ENCODE measurements at places on chromosomes 12 and 14. TPM values are rescaled to one million over a fixed set of nuclear protein-coding genes. Genes with fewer than 3 reads are reported as not detected.

- no peak for DNase-seq
- H3K4me3 ChIP-seq = no peak overlapping the region
- H3K27ac ChIP-seq = no peak overlapping the region
- H3K27me3 ChIP-seq = peaks cover 2% of the 10 kb centered on the region
- no peaks in the 10 kb centered on the region for H3K36me3 ChIP-seq
- no peaks in the 10 kb centered on the region for H3K4me1 ChIP-seq
Measured at GRCh38 chr14:88297306-88297705, 25.8 kb downstream of the KCNK10 start.

GRCh38 chr14:78367355-78367754, 197.2 kb downstream of the NRXN3 start:
- H3K27me3 ChIP-seq = peaks cover 59% of the 10 kb centered on the region
- DNase-seq = no peak
- peaks cover 17% of the 10 kb centered on the region for H3K36me3 ChIP-seq
- H3K27ac ChIP-seq = no peak overlapping the region
- no peak overlapping the region for H3K4me3 ChIP-seq

PPP2R5E gene
- 59.0 TPM for total RNA-seq

- no peak overlapping the region for H3K4me3 ChIP-seq
- peaks cover 7% of the 10 kb centered on the region for H3K4me1 ChIP-seq
- no peak for DNase-seq
- H3K36me3 ChIP-seq = no peaks in the 10 kb centered on the region
Measured at GRCh38 chr14:38828183-38828827, 274.7 kb downstream of the SEC23A start.

DNA sequence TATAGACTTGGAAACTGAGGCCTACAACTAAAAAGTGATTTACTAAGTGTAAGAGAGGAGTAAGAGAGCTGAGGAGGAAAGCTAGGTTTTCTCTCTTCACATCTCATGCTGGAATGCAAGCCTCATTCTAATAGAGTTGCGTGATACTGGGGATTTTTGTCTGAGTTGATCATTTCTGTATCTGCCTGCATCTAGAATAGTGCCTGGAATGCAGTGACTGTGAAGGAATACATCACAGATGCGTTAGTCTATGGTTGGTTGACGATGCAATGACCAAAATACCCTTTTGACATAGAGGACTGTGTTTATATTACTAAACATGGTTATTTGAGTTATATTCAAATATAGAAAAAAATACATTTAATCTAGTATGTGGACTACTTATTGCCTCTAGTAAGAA, 9.2 kb upstream of the TMEM117 start:
- no peaks in the 10 kb centered on the region for H3K27me3 ChIP-seq
- no peak overlapping the region for H3K4me3 ChIP-seq
- no peak for DNase-seq
- peaks cover 7% of the 10 kb centered on the region for H3K4me1 ChIP-seq

EFS gene
- 43.5 TPM for total RNA-seq

- H3K4me3 ChIP-seq = no peak overlapping the region
- peaks cover 29% of the 10 kb centered on the region for H3K4me1 ChIP-seq
- peak overlapping the region; percentile 70 for H3K27ac ChIP-seq
- DNase-seq = no peak
Measured at GRCh38 chr14:73833530-73834260, 17.9 kb upstream of the PTGR2 start.

GRCh38 chr12:119634743-119635142, 33.2 kb upstream of the PRKAB1 start:
- H3K27me3 ChIP-seq = peaks cover 7% of the 10 kb centered on the region
- no peaks in the 10 kb centered on the region for H3K36me3 ChIP-seq
- H3K4me3 ChIP-seq = no peak overlapping the region
- H3K27ac ChIP-seq = no peak overlapping the region
- H3K4me1 ChIP-seq = peaks cover 6% of the 10 kb centered on the region

DNA sequence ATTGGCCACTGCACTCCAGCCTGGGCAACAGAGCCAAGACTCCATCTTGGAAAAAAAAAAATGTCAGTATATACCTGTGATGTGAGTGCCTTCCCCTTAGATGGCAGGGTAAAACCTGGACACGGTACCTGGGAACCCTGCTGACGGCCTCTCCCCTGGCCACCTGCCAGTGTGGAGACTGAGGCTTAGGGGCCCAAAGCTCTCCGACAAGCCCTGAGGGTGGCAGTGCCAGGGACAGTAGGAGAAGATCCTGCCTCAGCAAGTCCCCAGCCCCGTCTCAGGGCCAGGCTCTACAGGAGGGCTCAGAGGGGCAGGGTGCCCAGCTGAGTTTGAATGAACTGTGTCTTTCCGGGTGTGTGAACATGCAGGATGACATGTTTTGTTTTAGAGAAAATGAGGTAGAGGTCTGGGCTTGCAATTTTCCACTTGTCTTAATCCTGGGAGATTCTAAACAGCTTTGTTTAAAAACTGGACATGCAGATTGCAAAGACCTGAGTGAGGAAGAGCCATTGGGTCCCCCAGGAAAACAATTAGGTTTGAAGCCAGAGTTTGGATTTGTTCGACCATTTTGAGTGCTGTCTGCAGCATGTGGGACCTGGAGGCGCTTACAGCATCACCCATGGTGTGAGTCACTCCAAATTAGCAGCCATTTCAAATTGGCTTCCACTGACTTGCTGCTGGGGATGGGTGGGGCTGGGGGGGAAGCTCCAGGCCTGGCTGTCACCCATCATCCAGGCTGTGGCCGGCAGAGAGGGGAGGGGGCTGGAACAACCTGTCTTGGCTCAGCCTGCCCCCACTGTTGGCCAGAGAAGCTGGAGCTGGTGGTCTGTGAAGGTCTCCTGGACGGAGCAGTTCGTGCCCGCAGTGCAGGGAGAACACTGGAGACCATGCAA, 10.8 kb downstream of the TSPAN9 start:
- no peaks in the 10 kb centered on the region for H3K27me3 ChIP-seq
- H3K36me3 ChIP-seq = peaks cover 3% of the 10 kb centered on the region
- no peak overlapping the region for H3K4me3 ChIP-seq
- peak overlapping the region; percentile 16 for H3K27ac ChIP-seq
- peaks cover 31% of the 10 kb centered on the region for H3K4me1 ChIP-seq
- DNase-seq = no peak

- H3K4me3 ChIP-seq = no peak overlapping the region
- no peak overlapping the region for H3K27ac ChIP-seq
- DNase-seq = no peak
- peaks cover 53% of the 10 kb centered on the region for H3K4me1 ChIP-seq
Measured at GRCh38 chr12:118541934-118542333, 165.6 kb downstream of the SUDS3 start.

- H3K4me1 ChIP-seq = peaks cover 26% of the 10 kb centered on the region
- no peak overlapping the region for H3K4me3 ChIP-seq
- no peaks in the 10 kb centered on the region for H3K36me3 ChIP-seq
- DNase-seq = no peak
Measured at GRCh38 chr12:14962797-14963196, 1.4 kb upstream of the ARHGDIB start.

GRCh38 chr14:41222581-41222980, 384.1 kb upstream of the LRFN5 start:
- no peaks in the 10 kb centered on the region for H3K36me3 ChIP-seq
- peaks cover 5% of the 10 kb centered on the region for H3K4me1 ChIP-seq
- no peak for DNase-seq
- no peak overlapping the region for H3K4me3 ChIP-seq
- no peaks in the 10 kb centered on the region for H3K27me3 ChIP-seq

DNA sequence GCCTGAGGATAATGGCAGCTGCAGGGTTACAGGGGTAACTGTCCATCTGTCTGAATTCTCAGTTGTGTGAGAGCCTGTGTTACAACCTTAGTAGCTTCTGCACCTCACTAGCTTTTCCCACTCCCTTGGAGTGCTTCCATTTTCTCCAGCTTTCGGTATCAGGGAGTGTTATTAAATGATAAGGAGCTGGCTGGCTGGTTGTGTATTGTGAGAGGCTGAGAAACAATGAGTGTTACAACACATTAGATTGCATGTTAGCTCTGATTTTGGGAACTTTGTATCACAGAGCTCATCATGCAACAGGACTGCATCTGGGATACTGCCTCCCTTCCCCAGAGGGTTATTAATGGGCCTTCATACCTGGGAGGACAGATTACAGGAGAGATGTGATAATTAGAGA, 723.7 kb downstream of the DIO2 start:
- H3K36me3 ChIP-seq = peaks cover 12% of the 10 kb centered on the region
- H3K27ac ChIP-seq = no peak overlapping the region
- no peaks in the 10 kb centered on the region for H3K27me3 ChIP-seq

RHEBL1 gene
- 6.9 TPM for total RNA-seq

DNA sequence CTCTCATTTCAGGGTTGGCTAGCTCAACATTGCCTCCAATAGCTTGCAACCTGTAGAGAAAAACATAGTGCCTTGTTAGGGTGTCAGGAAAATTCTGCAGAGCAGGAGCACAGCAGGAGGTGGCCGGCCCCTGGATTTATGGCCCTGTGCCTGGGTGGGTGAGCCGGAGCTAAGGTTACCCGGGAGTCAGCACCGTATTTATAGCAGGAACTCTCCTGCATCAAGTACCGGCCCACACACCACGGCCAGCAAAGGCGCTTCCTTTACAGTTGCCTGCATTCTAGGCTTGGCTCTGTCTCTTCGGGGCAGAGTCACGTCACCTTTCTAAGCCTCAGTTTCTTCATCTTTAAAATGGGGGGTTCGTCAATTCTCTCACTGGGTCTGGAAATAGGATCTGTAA, 52.8 kb upstream of the EML1 start:
- no peaks in the 10 kb centered on the region for H3K36me3 ChIP-seq
- no peaks in the 10 kb centered on the region for H3K27me3 ChIP-seq
- H3K4me3 ChIP-seq = no peak overlapping the region

- no peak for DNase-seq
- no peaks in the 10 kb centered on the region for H3K4me1 ChIP-seq
- H3K27me3 ChIP-seq = no peaks in the 10 kb centered on the region
- no peak overlapping the region for H3K4me3 ChIP-seq
Measured at GRCh38 chr12:16136219-16136988, 141.1 kb downstream of the SLC15A5 start.

- no peaks in the 10 kb centered on the region for H3K27me3 ChIP-seq
- H3K4me3 ChIP-seq = no peak overlapping the region
- no peak overlapping the region for H3K27ac ChIP-seq
Measured at GRCh38 chr14:22379727-22380126, 209.3 kb downstream of the DAD1 start.

PRICKLE1 gene
- total RNA-seq = 11.7 TPM

INSM2 gene
- total RNA-seq = not detected

GRCh38 chr12:14075797-14076393, 94.5 kb upstream of the GRIN2B start:
- no peaks in the 10 kb centered on the region for H3K4me1 ChIP-seq
- H3K27ac ChIP-seq = no peak overlapping the region
- no peaks in the 10 kb centered on the region for H3K36me3 ChIP-seq
- no peaks in the 10 kb centered on the region for H3K27me3 ChIP-seq
- no peak for DNase-seq
- H3K4me3 ChIP-seq = no peak overlapping the region

- H3K27ac ChIP-seq = no peak overlapping the region
- peaks cover 49% of the 10 kb centered on the region for H3K4me1 ChIP-seq
- no peaks in the 10 kb centered on the region for H3K27me3 ChIP-seq
- H3K4me3 ChIP-seq = no peak overlapping the region
- no peak for DNase-seq
Measured at GRCh38 chr14:54669721-54670561, 103.0 kb downstream of the SAMD4A start.

DNA sequence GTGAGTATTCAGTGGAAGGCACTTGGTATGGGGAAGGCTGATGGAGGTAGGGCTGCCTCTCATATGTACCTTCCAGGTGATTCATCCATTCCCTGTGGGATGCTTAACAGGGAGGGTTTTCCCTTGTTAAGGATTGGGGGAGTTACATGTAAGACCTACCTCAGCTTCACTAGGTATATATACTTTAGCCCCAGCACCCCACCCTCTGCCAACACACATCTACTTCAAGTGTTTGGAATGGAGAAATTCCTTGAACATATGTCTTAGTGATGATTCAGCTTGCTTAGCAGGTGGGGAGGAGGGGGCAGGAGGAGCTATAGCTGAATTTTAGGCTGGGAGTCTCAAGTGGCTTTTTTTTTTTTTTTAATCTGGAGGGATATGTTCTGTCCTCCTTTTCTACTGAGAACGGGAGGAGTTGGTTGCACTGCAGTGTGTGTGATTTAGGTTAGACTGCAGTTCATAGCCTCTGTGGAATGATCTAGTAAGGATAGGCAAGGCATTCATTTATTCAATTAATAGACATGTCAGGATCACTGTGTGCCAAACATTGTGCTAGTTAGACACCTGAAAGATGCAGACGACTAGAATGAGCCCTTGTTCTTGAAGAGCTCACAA, 1.7 kb downstream of the PIP4K2C start:
- peaks cover 3% of the 10 kb centered on the region for H3K27me3 ChIP-seq
- peaks cover 9% of the 10 kb centered on the region for H3K36me3 ChIP-seq
- peaks cover 14% of the 10 kb centered on the region for H3K4me1 ChIP-seq
- H3K27ac ChIP-seq = no peak overlapping the region
- H3K4me3 ChIP-seq = peak overlapping the region; percentile 89

SYNE2 gene
- total RNA-seq = 70.5 TPM

KRT5 gene
- not detected for total RNA-seq

DNA sequence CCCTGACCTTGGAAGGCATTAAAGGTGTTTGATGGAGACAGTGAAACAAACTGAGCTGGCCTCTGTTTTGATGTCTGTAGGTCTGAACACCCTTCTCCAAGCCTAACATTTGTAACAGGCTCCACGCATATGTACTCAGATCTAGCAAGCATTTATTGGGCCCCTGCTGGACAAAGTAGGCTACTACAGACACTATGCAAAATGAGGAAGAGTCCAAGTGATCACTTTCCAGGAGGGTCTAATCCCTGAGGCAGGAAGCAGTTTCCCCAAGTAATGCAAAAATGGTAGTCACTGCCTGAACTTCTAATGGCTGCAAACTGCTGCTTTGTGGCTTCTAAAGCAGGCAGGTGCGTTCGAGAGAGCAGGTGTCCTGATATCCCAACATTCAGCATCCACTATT, 405.8 kb downstream of the MED13L start:
- DNase-seq = peak; percentile 33
- no peaks in the 10 kb centered on the region for H3K27me3 ChIP-seq
- H3K4me1 ChIP-seq = peaks cover 51% of the 10 kb centered on the region
- peak overlapping the region; percentile 98 for H3K27ac ChIP-seq

AICDA gene
- total RNA-seq = not detected

GRCh38 chr12:57276935-57277563, 26.1 kb upstream of the STAC3 start:
- no peak overlapping the region for H3K4me3 ChIP-seq
- no peak overlapping the region for H3K27ac ChIP-seq
- DNase-seq = peak; percentile 46
- no peaks in the 10 kb centered on the region for H3K27me3 ChIP-seq
- H3K4me1 ChIP-seq = peaks cover 13% of the 10 kb centered on the region

C1R gene
- total RNA-seq = 8.9 TPM

DNA sequence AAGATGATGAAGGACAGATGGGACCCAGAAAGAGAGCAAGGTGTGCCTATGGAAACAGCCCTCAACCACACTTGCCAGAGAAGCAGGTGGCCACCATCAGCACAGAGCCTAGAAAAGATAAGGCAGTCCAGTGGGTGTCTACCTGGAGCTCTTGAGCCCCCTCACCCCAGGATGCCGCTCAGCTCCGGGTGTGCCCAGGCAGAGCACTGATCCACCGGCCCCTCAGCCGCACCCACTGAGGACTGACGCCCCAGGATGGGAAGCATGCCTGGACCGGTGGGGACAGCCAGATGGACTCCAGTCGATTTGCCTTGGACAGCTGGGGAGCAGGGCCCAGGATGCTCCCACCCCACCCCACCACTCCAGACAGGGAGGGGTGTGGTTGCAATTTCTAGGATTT, 15.1 kb upstream of the ZFP36L1 start:
- no peaks in the 10 kb centered on the region for H3K27me3 ChIP-seq
- H3K36me3 ChIP-seq = peaks cover 18% of the 10 kb centered on the region
- H3K27ac ChIP-seq = no peak overlapping the region
- H3K4me1 ChIP-seq = peaks cover 30% of the 10 kb centered on the region
- no peak overlapping the region for H3K4me3 ChIP-seq

TAS2R19 gene
- total RNA-seq = 1.4 TPM

COCH gene
- total RNA-seq = 9.4 TPM

All from WTC11 (cell line).